WTC11 (cell line): ENCODE measurements at places on chromosomes 2 and 18. TPM values are rescaled to one million over a fixed set of nuclear protein-coding genes. Genes with fewer than 3 reads are reported as not detected.

DNA sequence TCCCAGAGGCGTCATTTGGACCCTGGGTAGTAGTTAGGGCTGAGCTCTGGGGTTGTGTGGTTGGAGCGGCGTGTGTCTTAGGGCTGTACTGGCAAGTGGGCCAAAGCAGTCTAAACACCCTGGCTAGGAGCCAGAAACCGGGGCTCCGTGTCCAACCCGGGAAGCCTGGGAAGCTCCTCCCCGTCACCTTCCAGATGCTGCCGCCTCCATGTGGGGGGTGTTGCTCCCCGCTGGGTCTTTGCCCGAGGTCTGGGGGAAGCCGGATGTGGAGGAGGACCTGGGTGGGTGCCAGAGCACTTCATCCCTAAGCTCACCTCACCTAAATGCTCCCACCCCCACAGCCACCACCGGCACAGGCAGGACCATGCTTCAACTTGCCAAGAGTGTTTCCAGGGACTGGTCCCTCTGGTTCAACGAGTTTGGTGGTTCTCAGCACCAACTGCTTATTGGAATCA is 25.4 kb downstream of the TET3 start:
- no peaks in the 10 kb centered on the region for H3K36me3 ChIP-seq
- peaks cover 53% of the 10 kb centered on the region for H3K4me1 ChIP-seq
- no peak overlapping the region for H3K4me3 ChIP-seq
- no peaks in the 10 kb centered on the region for H3K27me3 ChIP-seq

DNA sequence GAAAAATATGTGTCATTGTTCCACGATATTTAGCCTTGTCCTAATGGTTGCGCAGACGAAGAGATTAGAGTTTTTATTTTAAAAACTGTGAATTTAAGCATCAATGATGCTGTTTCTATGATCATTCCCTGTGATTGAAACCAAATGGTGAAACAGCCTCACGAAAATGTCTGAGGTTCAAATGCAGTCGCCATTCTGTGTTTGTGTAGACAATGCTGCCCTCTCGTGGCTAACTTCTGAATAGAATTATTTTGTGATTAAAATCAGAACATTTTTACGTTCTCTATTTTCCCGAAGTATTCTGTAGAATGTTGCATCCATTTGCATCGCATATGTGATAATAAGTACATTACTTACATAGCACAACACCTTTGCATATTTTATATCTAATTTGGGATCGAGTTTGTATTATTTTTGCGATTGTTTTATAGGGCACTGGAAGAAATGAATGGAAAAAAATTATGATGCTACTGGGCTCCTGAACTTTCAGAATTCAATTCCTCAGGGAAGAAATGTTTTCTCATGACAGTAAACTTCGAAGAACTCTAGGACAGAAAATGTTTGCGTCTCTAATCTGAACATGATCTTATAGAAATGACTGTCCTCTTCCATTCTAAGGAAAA is 54.8 kb upstream of the CREB1 start:
- H3K27ac ChIP-seq = no peak overlapping the region
- H3K36me3 ChIP-seq = no peaks in the 10 kb centered on the region
- no peaks in the 10 kb centered on the region for H3K27me3 ChIP-seq

DNA sequence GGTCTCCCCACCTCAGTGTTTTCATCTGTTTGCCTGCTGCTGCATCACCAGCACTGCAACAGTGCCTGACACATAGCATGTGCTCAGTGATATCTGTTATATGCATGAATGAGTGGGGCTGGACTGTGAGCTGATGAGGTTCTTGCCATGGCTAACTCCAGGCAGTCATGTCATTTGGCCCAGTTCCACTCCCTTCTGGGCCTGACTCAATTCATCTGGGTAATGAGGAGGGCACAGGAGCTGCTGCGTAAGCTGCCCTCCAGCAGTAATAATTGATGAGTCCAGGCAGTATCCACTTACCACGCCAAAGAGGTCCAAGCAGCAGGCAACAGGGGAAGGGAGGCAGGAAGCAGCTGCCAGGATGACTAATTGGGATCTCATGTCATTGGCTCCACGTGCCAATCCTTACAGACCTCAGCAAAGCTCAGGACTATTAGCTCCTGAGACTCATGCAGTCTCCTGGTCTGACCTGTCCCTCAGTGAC is 34.1 kb upstream of the MAT2A start:
- H3K4me3 ChIP-seq = no peak overlapping the region
- H3K36me3 ChIP-seq = no peaks in the 10 kb centered on the region
- H3K27ac ChIP-seq = no peak overlapping the region
- peaks cover 8% of the 10 kb centered on the region for H3K4me1 ChIP-seq
- no peaks in the 10 kb centered on the region for H3K27me3 ChIP-seq

- H3K27ac ChIP-seq = no peak overlapping the region
- H3K27me3 ChIP-seq = no peaks in the 10 kb centered on the region; the same call in 1 of the 2 replicates
- DNase-seq = no peak
- H3K36me3 ChIP-seq = no peaks in the 10 kb centered on the region
These were observed 216.9 kb downstream of the BCL11A start for GRCh38 chr2:60336442-60337141.

- peaks cover 13% of the 10 kb centered on the region for H3K27me3 ChIP-seq
- H3K4me1 ChIP-seq = peaks cover 90% of the 10 kb centered on the region
- H3K4me3 ChIP-seq = no peak overlapping the region
- no peak overlapping the region for H3K27ac ChIP-seq
These were observed 166.5 kb upstream of the SIX3 start for GRCh38 chr2:44774826-44775492.

GRCh38 chr2:216339456-216340279 is 32.6 kb downstream of the MARCHF4 start:
- H3K27ac ChIP-seq = peak overlapping the region; percentile 95
- DNase-seq = peak; percentile 65
- H3K36me3 ChIP-seq = no peaks in the 10 kb centered on the region
- peaks cover 54% of the 10 kb centered on the region for H3K4me1 ChIP-seq
- peaks cover 2% of the 10 kb centered on the region; the same call in 1 of the 2 replicates for H3K27me3 ChIP-seq

- DNase-seq = peak; percentile 10
- no peak overlapping the region for H3K27ac ChIP-seq
- H3K4me3 ChIP-seq = no peak overlapping the region
These were observed 18.8 kb upstream of the TNS1 start for GRCh38 chr2:218021536-218022071.

GRCh38 chr2:35708411-35708923 is 647.1 kb upstream of the CRIM1 start:
- no peak for DNase-seq
- H3K4me1 ChIP-seq = no peaks in the 10 kb centered on the region
- H3K27me3 ChIP-seq = no peaks in the 10 kb centered on the region
- H3K27ac ChIP-seq = no peak overlapping the region
- no peak overlapping the region for H3K4me3 ChIP-seq

- peaks cover 8% of the 10 kb centered on the region for H3K27me3 ChIP-seq
- peaks cover 13% of the 10 kb centered on the region for H3K4me1 ChIP-seq
- H3K36me3 ChIP-seq = peaks cover 7% of the 10 kb centered on the region; the same call in 1 of the 2 replicates
These were observed 118.4 kb upstream of the TMEM18 start for GRCh38 chr2:795531-796041.

DNA sequence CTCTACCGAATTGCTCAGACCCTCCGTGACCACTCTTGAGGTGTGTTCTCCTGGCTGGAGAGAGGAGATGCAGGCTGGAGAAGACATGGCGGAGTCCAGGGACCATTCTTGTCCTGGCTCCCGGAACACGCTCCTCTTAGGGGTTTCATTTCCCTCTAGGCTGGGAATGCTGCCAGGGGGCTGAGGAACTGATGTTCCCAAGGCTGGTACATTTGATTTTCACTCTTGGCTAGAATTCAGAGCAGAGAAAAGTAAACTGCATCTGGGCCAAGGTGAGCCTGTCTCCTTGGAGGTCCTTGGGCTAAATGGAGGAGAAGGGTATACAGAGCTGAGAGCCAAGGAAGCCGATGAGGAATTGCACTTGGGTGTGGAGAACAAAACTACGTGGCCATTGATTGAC is 28.2 kb upstream of the LBH start:
- DNase-seq = no peak
- H3K36me3 ChIP-seq = no peaks in the 10 kb centered on the region
- no peak overlapping the region for H3K4me3 ChIP-seq
- H3K27me3 ChIP-seq = no peaks in the 10 kb centered on the region
- H3K4me1 ChIP-seq = no peaks in the 10 kb centered on the region

- no peak overlapping the region for H3K4me3 ChIP-seq
- peaks cover 42% of the 10 kb centered on the region for H3K4me1 ChIP-seq
- no peaks in the 10 kb centered on the region; the same call in 1 of the 2 replicates for H3K27me3 ChIP-seq
- no peak for DNase-seq
These were observed 684.4 kb downstream of the IRS1 start for GRCh38 chr2:226115102-226115831.

GRCh38 chr2:27989149-27989548 is 98.6 kb downstream of the BABAM2 start:
- H3K36me3 ChIP-seq = no peaks in the 10 kb centered on the region
- H3K4me3 ChIP-seq = no peak overlapping the region
- no peak for DNase-seq
- peaks cover 4% of the 10 kb centered on the region; the same call in 1 of the 2 replicates for H3K4me1 ChIP-seq
- no peak overlapping the region for H3K27ac ChIP-seq

DNA sequence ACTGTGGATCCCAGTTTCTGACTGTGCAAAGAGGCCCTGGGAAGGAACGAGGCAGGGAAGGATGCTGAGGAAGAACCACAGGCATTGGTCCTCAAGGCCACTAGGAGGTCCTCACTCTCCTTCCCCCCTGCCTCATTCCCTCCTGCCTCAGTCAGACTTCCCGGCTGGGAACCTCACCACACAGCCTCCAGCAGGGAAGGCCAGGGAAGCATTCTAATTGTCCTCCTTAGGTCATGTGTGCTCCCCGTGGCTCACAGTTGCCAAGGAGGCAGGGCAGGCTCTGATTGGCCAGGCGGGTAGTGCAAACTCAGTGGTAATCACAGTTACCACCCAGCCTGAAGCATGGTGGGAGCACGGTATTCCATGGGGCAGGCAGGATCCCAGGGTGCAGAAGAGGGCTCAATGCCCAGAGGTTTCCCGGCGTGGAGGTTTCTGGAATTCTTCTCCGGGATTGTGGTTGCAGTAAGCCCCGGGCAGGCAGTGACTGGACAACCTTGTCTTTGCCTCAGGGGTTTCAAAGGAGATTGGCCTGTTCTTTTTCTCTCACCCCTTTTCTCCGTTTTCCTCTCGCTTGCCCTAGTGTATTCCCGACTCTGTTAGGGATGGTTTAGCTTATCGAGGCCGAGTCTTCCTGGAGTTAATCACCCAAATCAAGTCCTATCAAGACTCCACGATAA is 27.1 kb downstream of the FER1L5 start:
- H3K4me3 ChIP-seq = no peak overlapping the region
- peaks cover 3% of the 10 kb centered on the region; the same call in 1 of the 2 replicates for H3K4me1 ChIP-seq
- no peaks in the 10 kb centered on the region for H3K27me3 ChIP-seq
- no peak overlapping the region for H3K27ac ChIP-seq
- H3K36me3 ChIP-seq = no peaks in the 10 kb centered on the region
- DNase-seq = no peak

- H3K4me3 ChIP-seq = no peak overlapping the region
- DNase-seq = no peak
- no peaks in the 10 kb centered on the region for H3K27me3 ChIP-seq
These were observed 369.3 kb upstream of the KCNH7 start for GRCh38 chr2:163207693-163208370.

DNA sequence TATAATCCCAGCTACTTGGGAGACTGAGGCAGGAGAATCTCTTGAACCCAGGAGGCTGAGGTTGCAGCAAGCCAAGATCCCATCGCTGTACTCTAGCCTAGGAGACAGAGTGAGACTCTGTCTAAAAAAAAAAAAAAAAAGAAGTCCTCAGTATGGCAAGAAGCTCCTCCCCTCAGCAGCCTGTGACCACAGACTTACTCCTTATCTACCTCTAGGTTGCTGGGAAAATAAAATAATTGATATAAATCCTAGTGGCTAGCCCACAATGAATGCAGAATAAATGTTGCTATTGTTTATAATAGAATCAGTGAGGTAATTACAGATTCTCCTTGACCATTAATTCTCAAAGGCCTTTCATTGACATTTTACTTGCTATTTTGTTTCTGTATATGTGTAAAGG is 70.6 kb downstream of the IRS1 start:
- no peaks in the 10 kb centered on the region for H3K36me3 ChIP-seq
- no peak for DNase-seq
- peaks cover 16% of the 10 kb centered on the region for H3K4me1 ChIP-seq
- H3K27me3 ChIP-seq = no peaks in the 10 kb centered on the region

DNA sequence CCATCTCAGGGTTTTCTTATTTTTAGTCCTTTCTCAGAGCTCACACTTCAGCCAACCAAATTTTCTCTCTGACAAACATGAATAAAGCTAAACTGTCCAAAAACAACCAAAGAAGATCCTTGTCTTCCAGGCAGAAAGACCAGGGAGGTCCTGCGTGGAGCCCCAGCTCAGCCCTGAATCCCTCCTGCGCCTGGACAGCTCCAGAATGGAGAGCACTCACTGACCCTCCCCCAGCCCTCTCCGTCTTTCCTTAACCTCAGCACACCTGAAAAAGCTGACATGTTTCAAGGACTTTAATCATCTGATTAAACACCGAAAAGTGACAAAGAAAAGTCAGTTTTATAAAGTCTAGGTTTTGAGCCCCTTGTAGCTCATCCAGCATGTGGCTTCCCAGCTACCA is 22.9 kb upstream of the GNAL start:
- no peak overlapping the region for H3K27ac ChIP-seq
- H3K4me1 ChIP-seq = peaks cover 37% of the 10 kb centered on the region
- no peak overlapping the region for H3K4me3 ChIP-seq
- H3K36me3 ChIP-seq = no peaks in the 10 kb centered on the region
- H3K27me3 ChIP-seq = peaks cover 8% of the 10 kb centered on the region

GRCh38 chr2:235485362-235485761 is 8.5 kb upstream of the AGAP1 start:
- H3K27ac ChIP-seq = no peak overlapping the region
- no peak for DNase-seq
- H3K27me3 ChIP-seq = no peaks in the 10 kb centered on the region; the same call in 1 of the 2 replicates
- H3K4me3 ChIP-seq = no peak overlapping the region
- H3K36me3 ChIP-seq = no peaks in the 10 kb centered on the region

- peaks cover 12% of the 10 kb centered on the region for H3K36me3 ChIP-seq
- H3K4me1 ChIP-seq = peaks cover 7% of the 10 kb centered on the region
- H3K27ac ChIP-seq = no peak overlapping the region
- H3K27me3 ChIP-seq = peaks cover 5% of the 10 kb centered on the region; the same call in 1 of the 2 replicates
These were observed 50.9 kb upstream of the MGAT4A start for GRCh38 chr2:98781822-98782221.

- H3K27ac ChIP-seq = no peak overlapping the region
- H3K27me3 ChIP-seq = no peaks in the 10 kb centered on the region
- H3K36me3 ChIP-seq = no peaks in the 10 kb centered on the region
- H3K4me1 ChIP-seq = no peaks in the 10 kb centered on the region
These were observed 74.9 kb upstream of the WDR75 start for GRCh38 chr2:189366349-189366748.

Gene TMEFF2
- total RNA-seq = 0.87 to 2.4 TPM (median 2.3 TPM) in 3 replicates

Gene GCG
- total RNA-seq = 0.14 TPM in 1 of 3 replicates, not detected in the others

Gene NCKAP1
- 148 to 173 TPM (median 149 TPM) in 3 replicates for total RNA-seq

Gene MRPL30
- total RNA-seq = 28.7 to 34.9 TPM (median 33.4 TPM) in 3 replicates

Gene GALNT1
- total RNA-seq = 63.1 to 80.1 TPM (median 71.7 TPM) in 3 replicates

Gene SH3BP4
- 31.1 to 44.4 TPM (median 32.6 TPM) in 3 replicates for total RNA-seq

Gene CIDEA
- 0.23 to 0.50 TPM (median 0.23 TPM) in 3 replicates for total RNA-seq

Gene HOXD13
- total RNA-seq = not detected in 3 replicates

Gene CHRND
- 0.07 to 0.11 TPM in 2 of 3 replicates, not detected in the other for total RNA-seq
